ENCODE measurements at places on chromosomes 7 and 10.
A peak's percentile ranks its signal among the peaks of the same experiment; 100 is the strongest.

- DNase-seq, result no peak
These were observed 86.8 kb downstream of the CD36 start for GRCh38 chr7:80725181-80725611.

DNA sequence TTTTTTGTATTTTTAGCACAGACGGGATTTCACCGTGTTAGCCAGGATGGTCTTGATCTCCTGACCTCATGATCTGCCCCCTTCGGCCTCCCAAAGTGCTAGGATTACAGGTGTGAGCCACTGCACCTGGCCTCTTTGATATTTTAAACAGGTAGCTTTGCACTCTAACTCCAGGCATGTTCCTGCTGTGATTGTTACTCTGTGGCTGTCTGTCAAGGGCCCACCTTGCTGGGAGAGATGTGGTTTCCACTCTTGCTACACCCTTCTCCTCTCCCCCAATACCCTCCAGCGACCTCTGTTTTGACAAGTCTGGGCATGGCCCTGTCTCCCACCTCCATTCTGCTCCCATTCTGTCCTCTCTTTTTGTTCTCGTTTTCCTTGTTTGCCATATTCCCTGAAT, 17.1 kb downstream of the SMKR1 start:
- DNase-seq, result no peak

- no peak for DNase-seq
These were observed 211.7 kb downstream of the CCSER2 start for GRCh38 chr10:84540022-84540616.

DNA sequence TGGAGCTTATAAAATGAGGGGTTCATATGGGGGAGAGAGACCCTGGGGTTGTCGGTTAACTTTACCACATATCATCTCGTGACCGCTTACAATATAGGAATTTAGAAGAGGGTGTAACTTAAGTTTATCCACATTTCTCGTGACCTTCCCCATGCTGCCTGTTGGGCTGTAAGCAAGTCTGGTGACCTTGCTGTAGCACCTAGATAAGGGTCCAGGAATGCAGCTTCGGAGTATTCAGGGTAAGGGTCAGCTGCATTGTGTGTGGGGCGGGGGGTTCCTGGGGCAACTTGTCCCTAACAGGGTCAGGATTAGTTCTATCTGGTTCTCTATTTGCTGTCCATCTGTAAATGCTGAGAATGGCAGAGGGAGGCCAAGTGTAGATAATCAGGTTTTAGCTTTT, 1.3 kb upstream of the CHST3 start:
- no peak for DNase-seq

DNA sequence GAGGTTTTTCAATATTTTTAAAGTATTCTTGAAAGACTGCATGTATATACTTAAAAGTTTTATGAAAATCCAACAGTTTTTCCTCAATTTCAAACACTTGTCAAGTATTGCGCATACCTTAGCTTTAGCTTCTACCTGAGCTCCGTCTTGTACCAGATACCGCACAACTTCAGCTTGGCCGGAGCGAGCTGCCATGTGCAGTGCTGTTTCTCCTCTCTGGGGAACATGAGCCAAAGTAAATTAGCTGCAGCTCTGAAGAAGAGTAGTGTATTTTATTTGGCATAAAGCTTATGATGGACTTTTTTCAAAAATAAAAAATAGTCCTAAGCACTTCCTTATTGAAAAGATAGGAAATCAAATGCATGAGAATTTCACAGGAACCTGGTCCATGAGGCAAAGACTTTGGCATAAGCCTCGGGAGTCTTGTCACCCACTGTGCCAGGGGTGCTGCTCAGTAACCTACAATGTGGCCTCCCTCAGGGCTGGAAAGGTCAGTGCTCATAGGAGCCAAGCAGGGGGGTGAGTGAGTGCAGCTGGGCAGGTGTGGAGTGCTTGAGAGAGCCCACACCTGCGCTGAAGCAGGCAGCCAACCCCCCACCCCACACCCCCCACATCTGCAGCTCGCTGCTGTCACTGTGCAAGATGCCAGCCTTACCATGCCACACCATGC, 189.5 kb downstream of the ANK3 start:
- no peak for DNase-seq

GRCh38 chr10:59891349-59891748, 15.0 kb downstream of the CCDC6 start:
- no peak for DNase-seq

DNA sequence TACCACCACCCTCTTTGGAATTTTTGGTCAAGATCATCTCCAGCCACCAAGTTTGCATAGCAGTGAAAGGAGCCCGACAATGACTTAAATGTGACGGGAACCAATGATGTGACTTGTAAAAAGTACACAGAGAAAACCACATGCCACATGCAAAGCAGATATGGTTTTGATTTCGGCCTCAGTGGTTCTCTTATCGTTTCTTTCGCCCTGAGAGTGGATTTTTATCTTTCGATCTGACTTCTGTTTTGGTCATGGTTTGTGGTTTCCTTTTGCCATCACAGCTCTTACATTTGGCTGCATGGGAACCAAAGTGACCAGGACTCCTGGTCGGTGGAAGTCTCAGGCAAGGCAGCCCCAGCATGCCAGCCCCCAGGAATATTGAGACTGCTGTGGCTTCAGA, 31.5 kb downstream of the TCF7L2 start:
- DNase-seq, result no peak

- no peak for DNase-seq
These were observed 1.1 kb upstream of the DNAAF5 start for GRCh38 chr7:725223-726005.

DNA sequence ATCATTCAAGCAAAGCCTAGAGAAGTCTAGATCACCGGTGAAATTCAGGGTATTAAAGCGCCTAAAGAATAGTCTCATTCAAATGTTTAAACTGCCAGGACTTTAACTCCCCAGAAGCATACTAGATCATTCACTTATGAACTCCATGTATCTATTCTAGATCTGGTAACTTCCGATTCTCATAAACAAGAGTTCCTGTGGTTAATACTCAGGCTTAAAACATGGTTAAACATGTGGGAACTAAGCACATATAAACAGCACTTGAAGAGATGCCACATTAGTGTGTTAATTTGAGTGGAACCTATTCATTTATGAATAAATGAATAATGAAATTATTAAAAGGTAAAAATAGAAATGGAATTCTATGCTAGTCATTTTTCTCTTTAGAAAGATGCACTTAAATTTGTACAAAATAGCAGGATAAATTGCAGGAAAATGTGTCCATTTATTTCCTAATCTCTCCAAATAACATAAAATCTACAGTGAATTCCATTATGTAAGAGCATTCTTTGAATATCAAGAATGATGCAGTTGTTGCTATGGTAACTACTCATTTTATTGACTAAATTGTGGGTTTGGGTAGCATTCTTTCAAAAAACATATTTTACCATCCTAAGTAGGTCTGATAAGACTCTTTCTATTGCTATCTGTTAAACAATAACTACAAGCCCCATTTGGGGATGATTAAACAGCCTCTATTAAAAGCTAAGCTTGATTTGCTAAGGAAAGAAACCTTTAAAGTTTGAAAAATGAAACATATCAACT, 147.6 kb upstream of the TMEM168 start:
- no peak for DNase-seq

GRCh38 chr10:110944792-110945396, 25.5 kb downstream of the SHOC2 start:
- no peak for DNase-seq

DNA sequence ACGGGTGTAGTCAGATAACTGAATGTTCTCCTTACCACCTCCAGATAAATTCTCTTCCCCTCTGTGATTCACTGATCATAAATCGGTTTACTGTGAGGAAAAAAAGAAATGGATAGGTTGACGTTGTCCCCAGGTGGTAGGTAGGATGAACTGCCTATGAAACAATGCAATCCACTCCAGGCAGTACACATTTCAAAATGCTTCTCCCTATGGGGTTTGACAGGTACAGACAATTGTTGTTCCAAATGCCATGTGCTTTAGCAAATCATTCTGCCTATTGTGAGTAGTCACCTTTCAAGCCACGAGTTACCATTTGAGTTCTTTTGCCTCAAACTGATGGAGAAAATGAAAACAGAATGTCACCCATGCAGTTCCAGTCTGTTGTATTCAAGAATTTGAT, 21.8 kb downstream of the VIM start:
- DNase-seq, result no peak

DNA sequence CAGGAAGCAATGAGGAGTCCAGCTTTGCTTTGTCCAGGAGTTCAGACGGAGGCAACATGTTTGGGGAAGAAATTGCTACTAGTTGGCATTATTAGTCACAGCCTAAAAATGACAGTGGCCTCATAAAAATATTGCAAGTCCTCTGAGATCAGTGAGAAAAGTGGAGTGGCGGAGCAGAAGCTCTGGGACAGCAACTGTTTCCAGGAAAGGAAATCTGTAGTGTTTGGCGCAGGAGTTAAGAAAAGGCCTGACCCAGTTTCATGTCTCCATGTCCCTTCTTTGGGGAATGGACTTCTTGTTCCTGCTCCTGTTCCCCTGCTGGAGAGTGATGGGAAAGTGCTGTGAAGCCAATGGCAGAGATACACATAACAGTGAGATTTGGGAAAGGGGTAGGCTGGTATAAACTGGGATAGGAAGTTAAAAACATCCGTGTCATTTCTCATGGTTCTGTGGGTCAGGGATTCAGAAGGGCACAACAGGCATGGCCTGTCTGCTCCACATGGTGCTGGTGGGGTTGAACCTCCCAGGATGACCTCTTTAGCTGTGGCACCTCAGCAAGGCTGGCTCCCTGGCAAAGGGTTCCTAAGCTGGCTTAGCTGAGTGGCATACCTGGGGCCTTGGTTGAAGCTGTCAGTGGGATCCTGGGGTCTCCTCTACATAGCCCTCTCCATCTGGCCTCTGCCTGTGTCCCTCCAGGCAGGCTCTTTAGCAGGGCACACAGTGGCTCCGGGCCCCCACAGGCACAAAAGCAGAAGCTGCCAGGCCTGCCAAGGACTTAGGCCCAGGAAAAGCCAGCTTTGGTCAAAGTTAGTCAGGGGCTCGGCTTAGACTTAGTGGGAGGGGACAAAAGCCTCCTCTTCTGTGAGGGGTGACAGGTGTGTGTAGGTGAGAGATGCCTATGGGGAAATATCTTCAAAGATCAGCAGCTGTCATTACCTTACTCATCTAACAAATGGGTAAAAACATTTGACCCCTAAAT, 77.7 kb downstream of the WDFY4 start:
- no peak for DNase-seq

DNA sequence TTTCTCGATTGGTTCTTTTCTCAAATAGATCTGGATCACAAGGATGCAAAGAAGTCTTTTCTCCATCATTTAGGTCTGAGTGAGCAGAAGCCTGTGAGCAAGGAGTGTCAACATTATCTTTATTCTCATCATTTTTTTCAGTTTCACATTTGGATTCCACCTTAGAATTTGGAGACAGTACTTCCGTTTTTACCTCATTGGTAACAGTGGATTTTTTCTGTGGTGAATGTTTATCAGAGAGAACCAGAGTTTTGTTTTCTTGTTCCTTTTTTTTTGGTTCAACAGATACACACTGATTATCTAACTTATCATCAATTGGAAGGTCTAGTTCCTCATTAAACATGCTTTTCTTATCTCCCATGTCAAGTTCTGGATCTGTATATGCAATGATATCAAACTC, 151.3 kb downstream of the GALNT11 start:
- no peak for DNase-seq

DNA sequence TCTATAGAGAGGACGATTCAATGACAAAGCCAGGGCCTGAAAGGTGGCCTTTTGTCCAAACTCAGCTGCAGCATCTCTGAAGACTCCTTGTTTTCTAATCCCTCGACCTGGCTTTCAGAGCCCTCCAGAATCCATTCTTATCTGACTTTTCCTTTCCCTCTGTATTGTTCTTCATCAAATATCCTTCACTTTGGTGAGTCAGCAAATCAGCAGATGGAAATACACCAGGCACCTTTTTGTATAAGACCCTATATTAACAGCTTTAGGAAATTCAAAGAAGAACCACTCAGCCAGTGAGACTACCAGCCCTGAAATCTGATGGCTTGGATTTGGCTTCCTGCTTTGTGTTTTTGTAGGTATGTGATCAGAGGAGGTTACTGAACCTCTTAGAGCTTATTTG, 81.9 kb upstream of the RAB11FIP2 start:
- no peak for DNase-seq

GRCh38 chr7:158165711-158166110, 421.9 kb downstream of the PTPRN2 start:
- DNase-seq, result no peak

- no peak for DNase-seq
These were observed 193.0 kb downstream of the FZD1 start for GRCh38 chr7:91457208-91457607.

DNA sequence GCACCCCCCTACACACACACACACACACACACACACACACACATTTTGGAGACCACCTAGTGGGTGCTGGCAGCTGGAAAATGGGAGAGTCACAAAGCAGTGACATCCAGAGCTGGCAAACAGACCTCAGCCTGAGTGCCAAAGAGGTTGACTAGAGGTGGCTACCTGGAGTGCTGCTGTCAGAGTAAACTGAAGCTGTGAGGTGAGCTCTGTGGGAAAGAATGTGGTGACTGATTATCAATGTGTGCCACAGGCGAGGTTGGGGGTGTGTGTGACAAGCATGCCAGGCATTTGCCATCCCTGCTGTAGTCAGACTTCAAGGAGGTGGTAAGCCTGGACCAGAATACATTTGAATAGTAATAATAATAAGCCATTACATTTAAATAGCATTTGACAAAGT, 120.6 kb downstream of the SLIT1 start:
- no peak for DNase-seq

DNA sequence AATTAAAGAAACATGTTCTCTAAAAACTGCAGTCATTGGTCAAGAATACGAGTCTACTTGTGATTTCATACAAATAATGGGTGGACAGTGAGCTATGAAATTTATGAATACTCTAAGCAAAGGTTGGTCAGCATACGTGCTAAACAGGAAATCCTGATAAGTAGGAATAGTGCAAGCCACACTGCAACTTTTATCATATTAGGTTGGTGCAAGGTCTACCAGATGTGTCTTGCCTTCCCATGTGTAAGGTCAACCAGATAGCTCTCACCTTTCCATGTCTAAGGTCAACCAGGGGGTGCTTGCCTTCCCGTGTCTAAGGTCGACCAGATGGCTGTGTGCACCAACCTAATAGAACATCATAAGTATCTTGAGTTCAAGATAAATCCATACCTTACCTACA, 2.0 kb upstream of the ITGB1 start:
- no peak for DNase-seq

DNA sequence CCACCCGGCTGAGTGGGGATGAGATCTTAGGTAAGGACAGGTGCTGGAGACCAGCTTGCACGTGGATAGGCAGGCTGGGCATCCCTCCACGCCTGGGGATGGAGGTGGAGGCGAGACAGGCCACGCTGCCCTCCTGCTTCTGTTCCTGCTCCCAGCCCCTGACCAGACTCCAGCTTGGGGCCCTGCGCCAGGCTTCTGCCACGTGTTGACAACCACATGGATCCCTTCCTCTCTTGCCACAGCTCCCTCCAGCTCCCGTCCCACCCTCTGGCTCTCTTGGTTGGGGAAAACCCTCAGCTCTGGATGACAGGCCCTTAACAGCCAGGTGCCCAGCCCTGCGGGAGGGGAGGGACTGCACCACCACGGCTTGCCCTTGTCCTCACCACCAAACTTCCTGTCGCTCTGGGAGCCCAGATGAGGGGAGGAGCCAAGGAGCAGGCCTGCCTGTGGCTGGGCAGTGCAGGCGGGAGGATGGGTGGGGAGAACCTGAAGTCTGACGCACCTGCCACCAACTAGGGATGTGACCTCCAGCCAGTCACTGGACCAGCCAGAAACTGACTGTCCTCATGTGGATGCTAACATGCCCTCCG, 36.0 kb downstream of the KCNH2 start:
- DNase-seq, result peak; percentile 32

Measured in CD8-positive, alpha-beta T cell (primary cell).